ENCODE measurements at places on chromosomes 2 and 18. TPM values are rescaled to one million over a fixed set of nuclear protein-coding genes. Genes with fewer than 3 reads are reported as not detected.

DNA sequence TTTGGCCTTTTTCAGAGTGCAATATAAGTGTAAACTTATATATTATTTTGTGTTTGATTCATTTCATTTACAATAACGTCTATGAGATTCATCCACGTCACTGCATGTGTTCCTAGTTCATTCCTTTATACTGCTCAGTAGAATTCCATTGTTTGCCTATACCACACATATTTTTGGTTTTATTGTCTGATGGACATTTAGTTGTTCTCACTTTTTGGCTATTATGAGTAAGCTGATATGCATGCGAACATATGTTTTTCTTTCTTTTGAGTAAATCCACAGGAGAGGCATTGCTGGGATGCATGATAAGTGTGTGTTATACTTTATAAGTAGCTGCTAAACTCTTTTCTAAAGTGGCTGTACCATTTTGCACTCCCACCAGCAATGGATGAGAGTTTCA is 314.8 kb upstream of the HS6ST1 start:
- peak; percentile 8 for DNase-seq

DNA sequence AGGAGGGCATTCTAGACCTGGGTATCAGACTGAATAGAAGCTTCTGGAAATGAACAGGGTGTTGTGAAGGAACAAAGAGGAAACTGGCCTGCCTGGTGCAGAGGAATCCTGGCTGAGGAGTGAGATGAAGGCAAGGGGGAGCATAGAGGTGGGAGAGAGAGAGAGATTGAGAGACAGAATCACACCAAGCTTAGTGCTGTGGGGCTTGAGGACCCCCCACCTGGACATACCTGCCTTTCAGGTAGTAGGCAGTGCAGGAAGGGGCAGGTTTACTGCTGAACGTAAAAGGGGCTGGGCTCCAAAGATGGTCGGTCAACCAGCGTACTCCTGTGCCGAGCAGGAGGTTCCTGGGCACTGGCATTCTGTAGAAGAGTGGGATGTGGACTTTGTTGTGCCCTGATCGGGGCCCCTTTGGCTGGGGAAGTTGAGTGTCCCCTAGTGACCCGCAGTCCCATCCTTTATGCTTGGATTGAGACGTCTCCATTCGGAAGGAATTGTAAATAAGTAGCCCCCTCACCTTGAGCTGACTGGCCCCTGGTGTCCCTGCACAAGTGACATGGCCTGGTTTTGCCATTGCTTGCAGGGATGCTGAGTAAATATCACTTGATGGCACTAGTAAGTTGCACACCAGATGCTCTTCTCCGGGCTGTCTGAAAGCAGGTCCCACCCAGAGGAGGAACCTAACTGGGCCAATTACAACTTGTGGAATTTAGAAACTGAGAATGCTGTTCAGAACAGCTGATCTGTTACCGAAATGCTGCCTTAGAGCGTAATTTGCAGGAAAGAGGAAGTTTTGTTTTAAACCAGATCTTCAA is 1.4 kb downstream of the UBE2F start:
- peak; percentile 53 for DNase-seq

DNA sequence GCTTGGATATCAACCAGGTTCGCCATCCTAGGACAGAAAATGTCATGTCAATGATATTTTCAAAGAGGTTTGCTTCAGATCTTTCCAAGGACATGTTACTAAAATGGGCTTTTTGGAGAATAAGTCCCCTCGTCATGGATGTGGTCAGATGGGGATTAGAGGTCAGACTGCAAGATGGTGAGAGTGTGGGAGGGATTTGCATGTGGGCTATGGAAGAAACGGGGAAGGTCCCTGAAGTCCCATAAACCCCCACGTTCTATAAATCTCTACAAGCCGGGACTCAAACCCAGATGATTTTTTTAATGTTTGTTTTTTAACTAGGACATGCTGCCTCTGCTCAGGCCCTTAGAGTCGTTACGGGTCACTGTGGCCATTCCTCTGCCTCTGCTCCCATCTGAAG is 37.7 kb upstream of the IGFBP5 start:
- DNase-seq, result no peak

Gene LHCGR
- total RNA-seq, result not detected

GRCh38 chr2:232910376-232910775 is 40.3 kb downstream of the SNORC start:
- no peak for DNase-seq

Gene TRIM43
- not detected for total RNA-seq

DNA sequence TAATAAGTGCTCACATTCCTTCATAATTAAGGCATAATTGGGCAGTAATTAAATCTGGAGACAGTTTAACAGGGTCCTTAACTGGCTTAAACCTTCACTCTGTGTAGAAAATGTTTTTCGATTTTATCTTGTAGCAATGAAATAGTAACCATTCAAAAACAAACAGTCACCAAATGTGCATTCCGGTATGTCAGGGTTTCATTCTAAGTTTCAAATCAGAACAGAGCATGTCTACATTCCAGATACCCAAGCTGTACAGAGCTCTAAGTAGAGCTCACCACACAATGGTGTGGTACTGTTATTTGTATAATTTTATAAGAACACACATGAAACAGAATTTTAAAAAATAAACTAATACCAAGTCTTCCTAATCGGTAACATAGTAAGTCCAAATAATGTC is 52.6 kb downstream of the SMAD2 start:
- no peak for DNase-seq

Gene EML4
- 31.2 TPM for total RNA-seq

DNA sequence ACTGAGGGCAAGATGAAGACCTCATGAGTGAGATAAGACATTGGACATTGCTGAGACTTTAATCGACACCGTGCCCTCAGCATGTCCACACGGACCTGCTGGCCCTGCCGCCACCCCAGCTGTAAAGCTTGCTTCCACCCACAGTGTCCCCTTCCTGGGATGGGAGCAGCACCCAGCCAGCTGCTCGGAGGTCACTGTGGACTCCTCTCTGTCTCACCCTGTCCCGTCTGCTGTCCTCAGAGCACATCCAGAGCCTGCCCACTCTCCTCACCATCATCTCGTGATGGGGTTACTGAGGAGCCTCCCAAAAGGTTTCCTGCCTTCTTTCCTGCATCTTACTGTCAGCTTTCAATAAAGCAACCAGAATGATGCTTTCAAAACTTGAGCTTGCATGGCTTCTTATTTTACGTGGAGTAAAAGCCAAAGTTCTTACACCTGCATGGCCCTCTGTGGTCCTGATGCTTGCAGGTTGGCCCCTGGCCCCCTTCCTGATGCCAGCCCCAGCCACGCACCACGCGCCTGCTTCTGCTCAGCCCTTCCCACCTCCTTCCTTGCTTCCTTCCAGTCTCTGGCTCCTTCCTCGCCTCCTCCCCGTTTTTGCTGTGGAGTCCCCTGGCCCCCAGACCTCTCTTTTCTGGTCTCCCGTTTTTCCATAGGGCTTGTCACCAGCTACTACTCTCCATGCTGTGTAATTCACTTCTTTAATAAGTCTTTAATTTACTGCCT is 67.0 kb downstream of the DGKD start:
- DNase-seq, result no peak

Gene UGT1A3
- not detected for total RNA-seq

Gene FOXD4L1
- 0.63 TPM for total RNA-seq

DNA sequence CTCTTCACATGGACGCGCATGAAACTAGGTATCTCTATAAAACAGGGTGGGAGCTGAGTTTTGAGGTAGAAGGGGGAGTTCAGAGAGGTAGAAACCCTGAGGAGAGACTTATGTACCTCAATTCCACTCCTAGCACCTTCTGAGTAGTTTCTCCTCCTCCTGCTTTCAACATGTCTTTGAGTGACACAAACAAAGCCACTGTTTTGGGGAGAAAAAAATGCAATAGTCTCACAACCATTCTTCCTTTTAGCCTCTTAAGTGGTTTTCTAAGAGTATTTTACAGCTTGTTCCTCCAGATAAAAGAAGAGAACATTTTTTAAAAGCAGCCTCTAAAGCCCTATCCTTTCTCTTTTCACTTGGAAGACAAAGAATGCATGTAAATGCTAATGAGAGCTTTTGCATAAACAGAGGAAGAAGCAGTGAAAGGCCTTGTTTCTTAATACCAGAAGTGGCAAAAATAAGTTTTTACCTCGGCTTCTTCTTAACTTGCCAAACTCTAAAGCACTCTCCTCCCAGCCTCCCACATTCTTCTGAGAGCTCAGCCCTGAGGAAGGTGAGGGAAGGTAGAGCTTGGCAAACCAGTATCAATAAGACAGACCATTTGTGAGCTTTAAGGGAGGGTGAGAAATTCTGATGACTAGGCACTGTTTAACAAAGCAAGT is 1304.4 kb upstream of the ACVR2A start:
- no peak for DNase-seq

DNA sequence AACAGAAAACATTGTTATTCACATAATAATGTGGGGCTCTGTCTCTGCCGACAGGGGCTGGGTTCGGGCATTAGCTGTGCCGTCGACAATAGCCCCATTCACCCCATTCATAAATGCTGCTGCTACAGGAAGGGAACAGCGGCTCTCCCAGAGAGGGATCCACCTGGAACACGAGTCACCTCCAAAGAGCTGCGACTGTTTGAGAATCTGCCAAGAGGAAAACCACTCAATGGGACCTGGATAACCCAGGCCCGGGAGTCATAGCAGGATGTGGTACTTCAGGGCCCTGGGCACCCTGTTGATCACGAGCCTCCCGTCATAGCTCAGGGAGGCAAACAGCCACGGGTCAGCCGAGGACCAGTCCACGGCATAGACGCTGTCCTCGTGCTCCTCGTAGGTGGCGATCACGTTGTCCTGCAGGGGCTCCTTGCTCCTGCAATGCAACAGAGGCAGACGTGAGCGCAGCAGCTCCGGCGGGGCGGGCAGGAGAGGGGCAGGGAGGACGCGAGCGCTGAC is 188.5 kb downstream of the EIPR1 start:
- DNase-seq, result no peak

- DNase-seq, result peak; percentile 64
These were observed 73.8 kb downstream of the MAP3K20 start for GRCh38 chr2:173149491-173149890.

Gene CRACDL
- total RNA-seq, result 12.9 TPM

All from MCF 10A (cell line).